ENCODE measurements at places on chromosomes 12 and 14.

- DNase-seq, result no peak
These were observed 411.8 kb downstream of the NPAS3 start for GRCh38 chr14:33350366-33350990.

DNA sequence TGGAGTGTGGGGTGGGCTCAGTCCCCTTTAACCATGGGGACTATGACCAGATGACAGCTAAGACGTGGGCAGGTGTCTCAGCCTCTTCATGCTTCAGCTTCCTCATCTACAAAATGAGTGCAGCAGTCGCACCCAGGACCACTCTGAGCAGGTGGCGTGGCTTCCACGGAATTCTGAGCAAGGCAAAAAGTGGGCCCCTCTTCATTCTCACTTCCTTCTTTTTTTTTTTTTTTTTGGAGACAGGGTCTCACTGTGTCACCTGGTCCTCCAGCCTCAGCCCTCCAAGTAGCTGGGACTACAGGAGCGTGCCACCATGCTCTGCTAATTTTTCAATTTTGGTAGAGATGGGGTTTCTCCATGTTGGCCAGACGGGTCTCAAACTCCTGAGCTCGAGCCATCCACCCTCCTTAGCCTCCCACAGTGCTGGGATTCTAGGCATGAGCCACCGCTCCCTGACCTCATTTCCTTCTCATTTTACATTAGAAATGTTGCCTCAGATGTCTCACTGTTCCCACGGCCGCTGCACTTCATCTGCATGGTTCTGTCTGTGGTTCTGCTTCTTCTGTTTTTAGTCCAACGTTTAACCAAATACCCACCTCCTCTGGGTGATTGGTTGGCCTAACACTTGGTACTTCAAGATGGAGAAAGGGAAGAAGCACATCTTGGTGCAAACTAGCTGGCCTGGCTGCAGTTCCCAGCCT is 41.3 kb upstream of the BCL7A start:
- DNase-seq, result peak; percentile 55

GRCh38 chr12:40980427-40980961 is 207.6 kb upstream of the PDZRN4 start:
- no peak for DNase-seq

DNA sequence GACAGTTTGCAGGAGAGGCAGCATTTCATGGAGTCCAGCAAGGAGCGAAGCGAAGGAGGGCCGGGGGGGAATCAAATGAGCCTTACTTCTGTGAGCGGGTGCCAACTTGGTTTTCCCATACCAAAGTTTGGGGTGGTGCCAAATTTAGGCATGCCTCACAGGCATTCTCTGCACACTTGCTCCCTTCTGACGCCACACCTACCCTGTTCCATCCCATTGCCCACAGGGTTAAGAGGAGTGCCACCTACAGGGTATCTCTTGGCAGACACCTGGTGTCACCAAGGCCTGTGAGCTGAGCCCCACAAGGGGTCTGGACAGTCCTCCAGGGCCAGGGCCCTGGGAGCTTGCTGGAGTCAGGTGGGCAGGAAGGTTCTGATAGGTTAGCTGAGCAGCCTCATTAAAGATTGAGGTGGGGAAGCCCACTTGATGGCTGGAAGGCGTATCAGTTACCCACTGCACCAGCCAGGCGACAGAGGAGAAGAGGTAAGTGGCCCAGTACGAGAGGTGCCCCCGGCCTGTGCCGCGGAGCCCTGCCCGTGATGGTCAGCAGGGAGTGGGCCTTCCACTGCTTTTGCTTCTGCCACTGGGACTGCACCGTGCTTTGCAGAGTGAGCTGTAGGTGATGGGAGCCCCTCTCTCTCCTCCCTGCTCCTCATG is 45.2 kb downstream of the DEGS2 start:
- DNase-seq, result no peak

DNA sequence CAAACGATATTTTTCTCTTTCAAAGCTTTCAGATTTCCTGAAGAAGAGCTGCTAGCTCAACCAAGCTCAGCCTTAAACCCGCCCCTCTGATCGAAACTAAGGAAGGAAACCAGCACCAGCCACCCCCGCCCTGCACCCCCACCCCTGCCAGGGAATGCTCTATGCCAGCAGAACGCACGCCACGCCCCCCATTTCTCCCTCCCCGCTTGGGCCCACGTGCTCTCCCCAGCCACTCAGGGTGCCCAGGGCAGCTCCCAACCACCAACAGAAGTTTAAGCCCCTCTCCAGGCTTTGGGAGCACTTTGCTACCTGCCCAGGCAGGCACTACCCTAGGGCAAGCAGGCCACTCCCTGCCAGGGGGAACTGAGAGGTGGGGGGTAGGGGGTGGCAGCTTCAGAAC is 18.8 kb upstream of the KRT78 start:
- peak; percentile 79 for DNase-seq

DNA sequence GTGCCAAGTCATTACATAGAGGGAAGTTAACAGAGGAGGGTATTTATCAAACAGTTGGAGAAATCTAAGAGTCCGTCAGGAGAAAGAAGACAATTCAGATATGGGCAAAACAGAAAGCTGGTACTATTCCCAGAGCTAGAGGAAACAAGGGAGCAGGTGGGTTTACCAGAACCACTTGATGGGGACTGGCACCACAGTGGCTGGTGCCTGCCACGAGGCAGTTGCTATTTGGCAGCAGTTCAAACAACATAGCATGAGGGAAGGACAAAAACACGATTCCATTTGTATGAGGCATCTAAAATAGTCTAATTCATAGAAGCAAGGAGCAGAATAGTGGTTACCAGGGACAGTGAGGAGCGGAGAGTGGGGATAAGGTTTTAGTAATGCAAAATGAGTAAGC is 24.6 kb upstream of the KLRD1 start:
- no peak for DNase-seq

- DNase-seq, result no peak
These were observed 1.0 kb downstream of the RTL1 start for GRCh38 chr14:100902295-100903133.

DNA sequence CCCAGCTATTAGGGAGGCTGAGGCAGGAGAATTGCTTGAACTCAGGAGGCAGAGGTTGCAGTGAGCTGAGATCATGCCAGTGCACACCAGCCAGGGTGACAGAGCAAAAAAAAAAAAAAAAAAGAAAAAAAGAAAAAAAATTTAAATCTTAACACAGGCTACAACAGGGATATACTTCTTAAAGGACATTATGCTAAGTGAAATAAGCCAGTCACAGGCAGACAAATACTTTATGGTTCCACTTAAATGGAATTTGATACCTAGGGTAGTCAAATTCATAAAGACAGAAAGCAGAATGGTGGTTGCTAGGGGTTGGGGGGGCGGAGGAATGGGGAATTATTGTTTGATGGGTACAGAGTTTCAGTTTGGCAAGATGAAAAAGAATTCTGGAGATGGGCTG is 14.8 kb upstream of the PPTC7 start:
- DNase-seq, result no peak
